RWPE1 (cell line): ENCODE measurements at places on chromosomes 7 and 10.

GRCh38 chr7:38929460-38930171 is 20.6 kb upstream of the VPS41 start:
- DNase-seq = no peak

- no peak for DNase-seq
These were observed 156.4 kb downstream of the AOAH start for GRCh38 chr7:36567699-36568451.

DNA sequence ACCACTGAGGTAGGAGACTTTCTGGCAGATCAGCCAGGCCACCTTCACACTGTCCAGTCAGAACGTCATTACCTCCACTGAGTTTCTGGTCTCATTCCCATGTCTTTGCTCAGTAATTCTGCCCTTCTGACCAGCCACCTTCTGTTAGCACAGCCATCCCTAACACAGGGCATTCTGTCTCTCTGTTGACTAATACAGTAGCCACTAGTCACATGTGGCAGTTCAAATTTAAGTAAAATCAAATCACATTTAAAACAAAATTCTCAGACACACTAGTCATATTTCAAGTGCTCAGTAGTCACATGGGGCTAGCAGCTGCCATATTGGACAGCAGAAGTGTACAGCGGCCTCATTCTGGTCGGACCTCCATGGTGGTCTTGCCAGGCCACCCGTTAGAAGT is 7.4 kb downstream of the CPSF4 start:
- DNase-seq = no peak

- DNase-seq = no peak
These were observed 80.6 kb downstream of the MGMT start for GRCh38 chr10:129547608-129548007.

DNA sequence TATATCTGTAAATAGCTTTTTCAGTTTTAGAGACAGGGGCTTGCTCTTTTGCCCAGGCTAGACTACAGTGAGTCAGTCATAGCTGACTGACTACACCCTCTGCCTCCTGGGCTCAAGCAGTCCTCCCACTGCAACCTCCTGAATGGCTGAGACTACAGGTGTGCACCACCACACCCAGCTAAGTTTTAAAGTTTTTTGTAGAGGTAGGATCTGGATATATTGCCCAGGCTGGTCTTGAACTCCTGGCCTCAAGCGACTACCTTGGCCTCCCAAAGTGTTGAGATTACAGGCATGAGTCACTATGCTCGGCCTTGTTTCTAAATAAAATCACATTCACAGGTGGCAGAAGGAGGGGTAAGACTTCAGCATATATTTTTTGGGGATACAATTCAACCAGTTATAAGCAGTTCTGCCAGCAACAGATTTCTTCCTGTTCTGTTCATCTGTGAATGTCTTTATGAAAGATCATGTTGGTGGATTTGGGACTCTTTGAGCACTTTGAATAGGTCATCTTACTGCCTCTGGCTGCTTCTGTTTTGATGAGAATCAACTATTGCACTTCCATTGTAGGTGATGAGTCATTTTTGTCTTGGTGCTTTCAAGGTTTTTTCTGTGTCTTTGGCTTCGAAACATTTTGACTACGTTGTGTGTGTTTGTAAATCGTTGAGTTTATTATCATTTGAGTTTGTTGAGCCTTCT is 15.7 kb downstream of the RBM33 start:
- no peak for DNase-seq

- no peak for DNase-seq
These were observed 63.1 kb downstream of the EEPD1 start for GRCh38 chr7:36216063-36216684.

GRCh38 chr7:20624666-20625385 is 9.4 kb downstream of the ABCB5 start:
- no peak for DNase-seq

GRCh38 chr10:33295851-33296250 is 38.6 kb downstream of the NRP1 start:
- no peak for DNase-seq

DNA sequence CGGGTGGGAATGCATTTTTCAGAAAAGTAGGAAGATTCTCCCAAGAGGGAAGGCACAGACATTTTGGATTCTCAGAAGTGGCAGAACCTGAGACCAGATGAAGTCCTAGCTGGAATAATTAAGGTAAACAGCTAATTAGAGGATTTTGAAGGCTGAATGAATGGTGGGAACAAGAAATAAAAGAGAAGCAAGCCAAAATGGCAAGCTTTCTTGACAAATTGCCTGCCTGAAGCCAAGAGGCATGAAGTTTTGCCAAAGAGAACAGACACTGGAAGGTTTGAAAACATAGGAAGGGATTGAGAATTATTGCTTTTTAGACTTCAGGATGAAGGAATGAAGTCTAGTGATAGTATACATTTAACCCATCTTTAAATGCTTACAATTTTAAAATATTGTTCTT is 115.0 kb upstream of the SEM1 start:
- DNase-seq = no peak

- DNase-seq = no peak
These were observed 82.6 kb downstream of the PRPF18 start for GRCh38 chr10:13669182-13669855.

DNA sequence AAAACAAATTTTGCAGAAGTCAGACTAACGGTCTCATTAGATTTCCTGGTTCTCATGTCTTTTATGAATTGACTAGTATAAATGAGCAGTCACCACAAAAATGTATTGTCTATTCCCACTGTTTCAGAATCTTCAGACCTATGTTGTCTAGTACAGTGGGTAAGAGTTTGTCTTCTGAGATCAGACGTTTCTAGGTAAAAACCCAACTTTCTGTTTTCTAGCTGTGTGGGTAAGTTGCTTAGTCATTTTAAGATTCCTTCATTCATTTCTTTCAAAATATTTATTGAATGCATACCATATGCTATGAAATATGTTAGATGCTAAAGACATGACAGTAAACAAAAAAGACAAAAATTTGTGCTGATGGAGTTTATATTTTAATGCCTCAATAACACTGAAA is 156.3 kb downstream of the POLR1F start:
- no peak for DNase-seq

DNA sequence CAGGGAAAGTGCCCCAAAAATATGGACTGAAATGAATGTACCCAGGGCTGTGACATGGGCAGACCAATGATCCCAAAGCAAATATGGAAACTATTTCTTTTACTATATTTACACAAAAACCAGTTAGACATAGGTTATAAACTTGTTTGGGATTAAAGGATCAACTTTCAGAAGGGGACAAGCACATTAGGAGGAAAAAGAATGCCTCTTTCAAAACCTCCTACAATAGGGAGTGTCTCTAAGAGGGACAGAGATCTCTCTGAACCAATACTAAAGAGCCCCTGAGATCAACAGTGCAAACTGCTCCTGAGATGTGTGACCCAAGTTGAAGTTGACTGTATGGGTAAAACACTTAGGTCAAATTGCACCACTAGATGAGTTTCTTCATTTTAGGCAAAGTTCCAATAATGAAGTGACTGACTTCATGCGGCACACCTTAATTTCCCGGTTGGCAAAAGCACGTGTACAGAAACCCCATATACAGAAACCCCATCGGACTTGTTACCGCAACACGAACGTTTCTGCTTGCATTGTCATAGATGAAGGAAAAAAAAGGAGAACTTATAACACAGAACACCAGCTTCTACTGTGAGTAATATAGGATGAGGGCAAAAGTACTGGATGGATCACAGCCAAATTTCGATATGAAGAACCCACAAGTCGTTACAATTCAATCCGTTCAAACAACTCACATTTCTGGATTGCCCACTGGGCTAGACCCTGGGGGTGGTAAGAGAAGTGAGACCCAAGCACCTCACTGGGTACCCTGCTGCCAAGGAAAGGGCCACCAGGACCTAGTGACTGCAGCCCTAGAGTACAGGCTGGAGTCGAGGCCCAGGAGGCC is 4.3 kb downstream of the SVIL start:
- DNase-seq = peak; percentile 42

- DNase-seq = no peak
These were observed 10.2 kb downstream of the PDLIM1 start for GRCh38 chr10:95280637-95281036.

DNA sequence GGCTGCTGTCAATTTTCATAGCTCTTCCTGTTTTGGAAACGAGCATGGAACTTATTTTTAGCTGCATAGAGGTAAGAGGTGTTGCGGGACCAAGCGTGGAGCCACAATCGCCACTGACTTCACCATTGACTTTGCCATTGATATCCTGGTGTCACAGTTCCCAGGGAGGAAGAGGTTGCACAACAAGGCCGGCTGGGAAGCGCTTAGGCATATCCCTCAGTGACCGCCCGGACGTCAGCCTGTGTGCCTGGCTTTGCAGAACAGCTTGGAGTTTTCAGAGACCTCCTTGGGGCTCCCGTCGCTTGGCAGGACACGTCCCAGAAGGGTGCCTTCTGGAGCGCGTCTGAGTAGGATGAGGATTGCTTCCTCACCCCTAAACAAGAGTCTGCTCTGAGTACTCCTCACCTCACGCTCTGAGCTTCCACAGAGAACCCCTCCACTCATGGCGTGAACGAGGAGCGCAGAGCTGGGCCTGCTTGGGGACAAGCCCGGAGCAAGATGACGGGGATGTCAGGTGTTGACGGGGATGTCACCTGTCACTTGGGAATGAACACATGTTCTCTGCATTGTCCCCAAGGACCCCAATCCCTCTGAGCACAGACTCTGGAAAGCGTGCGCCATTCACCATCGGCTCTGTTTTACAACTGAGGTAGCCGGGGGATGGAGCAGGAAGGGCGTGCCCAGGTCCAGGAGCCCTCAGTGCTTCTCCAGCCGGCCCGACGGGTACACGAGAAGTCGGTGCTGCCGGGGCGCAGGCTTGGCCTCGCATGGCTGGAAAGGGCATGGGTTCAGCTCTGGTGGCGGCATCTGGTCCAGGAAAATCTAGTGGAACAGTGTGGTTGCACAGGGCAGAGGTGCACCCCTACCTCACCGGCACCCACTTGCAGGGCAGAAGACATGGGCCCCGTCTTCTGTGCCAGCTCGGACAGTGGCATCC is 192.3 kb upstream of the SHH start:
- no peak for DNase-seq

DNA sequence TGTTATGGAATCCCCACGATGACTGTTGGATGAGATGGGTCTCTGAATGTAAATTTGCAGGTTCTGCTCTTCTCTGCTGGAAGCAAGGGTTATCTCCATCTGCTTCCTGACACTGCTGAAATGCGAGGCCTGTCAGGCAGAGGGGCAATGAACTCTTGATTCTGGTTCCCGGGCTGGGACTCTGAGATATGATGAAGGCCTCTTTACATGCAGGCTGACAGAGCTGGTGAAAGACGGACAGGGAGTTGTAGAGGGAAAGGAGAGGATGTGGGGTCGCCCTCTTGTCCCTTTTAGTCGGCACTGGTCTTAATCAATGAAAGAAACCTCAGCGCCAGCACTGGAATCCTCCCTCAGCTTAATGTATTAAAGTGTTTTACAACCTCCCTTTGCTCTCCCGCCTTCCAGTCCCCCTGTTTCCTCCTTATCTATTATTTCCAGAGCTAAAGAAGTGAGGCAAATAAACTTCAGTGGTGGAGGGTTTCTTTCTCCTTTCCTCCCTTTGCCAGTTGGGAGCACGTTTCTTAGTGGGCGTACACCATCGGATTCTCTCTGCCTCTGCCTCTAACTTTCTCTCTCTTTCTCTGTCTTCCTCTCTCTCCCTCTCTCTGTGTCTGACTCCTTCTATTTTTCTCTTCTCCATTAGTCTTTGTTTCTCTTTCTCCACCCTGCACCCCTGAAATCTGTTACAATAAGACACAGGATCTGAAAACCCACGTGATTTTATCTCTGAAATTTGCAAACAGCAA is 145.6 kb downstream of the BAMBI start:
- DNase-seq = no peak
